ENCODE measurements at places on chromosomes 12 and 14. TPM values are rescaled to one million over a fixed set of nuclear protein-coding genes. Genes with fewer than 3 reads are reported as not detected.

The OR4K14 gene
- total RNA-seq = not detected

The PLA2G1B gene
- not detected for total RNA-seq

GRCh38 chr14:21090194-21090939 is 8.1 kb downstream of the ZNF219 start:
- peak; percentile 74 for DNase-seq
- H3K36me3 ChIP-seq = no peaks in the 10 kb centered on the region
- H3K27ac ChIP-seq = no peak overlapping the region
- H3K27me3 ChIP-seq = no peaks in the 10 kb centered on the region
- peaks cover 12% of the 10 kb centered on the region for H3K4me1 ChIP-seq

GRCh38 chr14:104211215-104211614 is 72.8 kb downstream of the KIF26A start:
- no peak for DNase-seq
- no peaks in the 10 kb centered on the region for H3K4me1 ChIP-seq
- H3K27ac ChIP-seq = no peak overlapping the region
- no peaks in the 10 kb centered on the region for H3K27me3 ChIP-seq
- H3K36me3 ChIP-seq = no peaks in the 10 kb centered on the region
- no peak overlapping the region for H3K4me3 ChIP-seq

- peaks cover 5% of the 10 kb centered on the region for H3K4me1 ChIP-seq
- no peak overlapping the region for H3K4me3 ChIP-seq
- H3K36me3 ChIP-seq = no peaks in the 10 kb centered on the region
- no peaks in the 10 kb centered on the region for H3K27me3 ChIP-seq
- no peak for DNase-seq
Observed at GRCh38 chr12:91224401-91224800, 41.8 kb upstream of the DCN start.

GRCh38 chr12:41706376-41706775 is 438.3 kb downstream of the GXYLT1 start:
- H3K27ac ChIP-seq = no peak overlapping the region
- no peak for DNase-seq
- no peaks in the 10 kb centered on the region for H3K27me3 ChIP-seq
- no peak overlapping the region for H3K4me3 ChIP-seq

The RIC8B gene
- total RNA-seq = 23.0 TPM

DNA sequence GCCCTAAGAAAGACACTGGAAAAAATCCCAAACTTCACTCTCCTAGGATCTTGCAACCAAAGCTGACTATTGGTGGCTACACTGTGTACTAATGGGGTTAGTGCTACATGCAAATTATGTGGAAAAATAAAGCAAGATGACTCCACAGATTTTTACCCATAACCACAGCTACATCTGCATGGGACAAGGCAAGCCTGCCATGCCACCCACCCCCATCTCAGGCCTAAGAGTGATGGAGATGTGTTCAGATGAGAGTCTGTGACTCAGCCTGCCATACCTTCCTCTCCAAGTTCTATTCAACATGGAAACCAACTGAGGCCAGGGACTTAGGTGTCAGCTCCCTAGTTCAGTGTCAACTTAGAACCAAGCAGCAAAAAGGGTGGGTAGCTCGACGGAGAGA is 206.2 kb downstream of the PELI2 start:
- DNase-seq = no peak
- H3K36me3 ChIP-seq = no peaks in the 10 kb centered on the region
- H3K27me3 ChIP-seq = no peaks in the 10 kb centered on the region

DNA sequence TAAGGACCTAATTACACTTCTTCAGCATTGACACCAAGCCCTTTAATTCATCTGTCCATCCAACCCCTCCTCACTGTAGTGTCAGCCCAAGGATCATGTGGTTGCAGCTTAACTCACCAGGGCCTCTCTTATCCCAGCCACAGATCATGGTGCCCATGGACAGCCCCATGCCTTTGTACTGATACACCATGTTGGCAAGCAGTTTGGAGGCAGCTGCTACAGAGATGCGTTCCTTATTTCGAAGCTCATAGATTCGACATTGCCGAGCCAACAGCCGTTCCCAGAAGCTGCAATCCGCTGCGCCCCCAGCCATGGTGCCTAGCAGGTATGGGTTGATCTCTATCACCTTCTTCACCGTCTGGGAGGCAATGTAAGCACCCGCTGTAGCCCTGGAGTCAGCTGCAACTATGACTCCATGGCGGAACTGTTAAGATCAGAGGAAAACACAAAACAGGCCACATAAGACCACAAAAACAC is 1.4 kb downstream of the PSMB5 start:
- H3K4me3 ChIP-seq = peak overlapping the region; percentile 93
- H3K27ac ChIP-seq = no peak overlapping the region
- H3K27me3 ChIP-seq = no peaks in the 10 kb centered on the region
- peaks cover 24% of the 10 kb centered on the region for H3K4me1 ChIP-seq

The SERPINA12 gene
- total RNA-seq = not detected

- H3K4me1 ChIP-seq = peaks cover 49% of the 10 kb centered on the region
- no peaks in the 10 kb centered on the region for H3K27me3 ChIP-seq
- DNase-seq = no peak
- H3K27ac ChIP-seq = peak overlapping the region; percentile 71
Observed at GRCh38 chr14:74954232-74954946, 1.0 kb downstream of the PGF start.

GRCh38 chr12:4775936-4776335 is 55.7 kb downstream of the GALNT8 start:
- no peak for DNase-seq
- H3K27ac ChIP-seq = no peak overlapping the region
- H3K4me3 ChIP-seq = no peak overlapping the region
- no peaks in the 10 kb centered on the region for H3K4me1 ChIP-seq
- no peaks in the 10 kb centered on the region for H3K36me3 ChIP-seq
